ENCODE measurements at places on chromosomes 16 and 17.

DNA sequence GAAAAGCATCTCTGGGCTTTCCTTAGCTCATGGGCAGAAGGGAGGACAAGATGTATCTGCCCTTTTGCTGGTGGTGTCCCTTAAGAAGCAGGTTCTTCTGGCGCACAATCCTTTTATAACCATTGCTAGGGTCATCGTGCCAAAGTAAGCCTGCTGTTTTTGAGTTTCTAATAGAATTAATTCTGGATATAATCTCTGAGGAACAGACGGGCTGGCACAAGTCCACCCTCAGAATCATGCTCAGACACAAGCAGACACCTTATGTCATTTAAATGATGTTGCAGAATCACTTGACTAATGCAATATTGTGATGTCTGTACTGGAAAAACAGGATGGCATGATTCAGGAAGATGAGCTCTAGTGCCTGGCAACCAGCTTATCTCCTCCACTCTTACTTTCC, 18.8 kb upstream of the MMD start:
- DNase-seq, result no peak

- DNase-seq, result no peak
Measured at GRCh38 chr16:73288520-73288919, 240.6 kb upstream of the ZFHX3 start.

GRCh38 chr17:81601525-81602120, 35.3 kb downstream of the NPLOC4 start:
- peak; percentile 62 for DNase-seq

- peak; percentile 7 for DNase-seq
Measured at GRCh38 chr17:6479622-6480302, 35.5 kb downstream of the PIMREG start.

- no peak for DNase-seq
Measured at GRCh38 chr16:78365366-78365765, 265.9 kb downstream of the WWOX start.

- DNase-seq, result no peak
Measured at GRCh38 chr17:10698096-10698818, 863 bp downstream of the ADPRM start.

GRCh38 chr16:50444526-50444925, 75.7 kb upstream of the BRD7 start:
- DNase-seq, result no peak

GRCh38 chr17:77822302-77823030, 136.0 kb upstream of the TNRC6C start:
- DNase-seq, result no peak

DNA sequence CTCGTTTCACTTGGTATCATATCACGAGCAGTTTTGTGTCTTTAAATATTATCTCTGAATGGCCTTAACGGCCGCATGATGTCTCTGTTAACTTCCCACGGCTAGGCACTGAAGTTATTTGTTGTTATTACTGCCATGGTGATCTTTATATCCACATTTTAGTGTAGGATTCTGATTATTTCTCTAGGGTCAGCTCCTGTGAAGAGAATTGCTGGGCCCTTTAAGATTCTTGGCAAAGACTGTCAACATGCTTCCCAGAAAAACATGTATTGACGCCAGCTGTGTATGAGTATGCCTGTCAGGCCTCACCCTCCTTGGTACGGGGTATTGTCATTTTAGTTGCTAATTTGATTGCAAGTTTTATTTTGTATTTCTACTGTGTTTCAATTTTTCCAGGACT, 263.5 kb downstream of the SNX29 start:
- peak; percentile 46 for DNase-seq

DNA sequence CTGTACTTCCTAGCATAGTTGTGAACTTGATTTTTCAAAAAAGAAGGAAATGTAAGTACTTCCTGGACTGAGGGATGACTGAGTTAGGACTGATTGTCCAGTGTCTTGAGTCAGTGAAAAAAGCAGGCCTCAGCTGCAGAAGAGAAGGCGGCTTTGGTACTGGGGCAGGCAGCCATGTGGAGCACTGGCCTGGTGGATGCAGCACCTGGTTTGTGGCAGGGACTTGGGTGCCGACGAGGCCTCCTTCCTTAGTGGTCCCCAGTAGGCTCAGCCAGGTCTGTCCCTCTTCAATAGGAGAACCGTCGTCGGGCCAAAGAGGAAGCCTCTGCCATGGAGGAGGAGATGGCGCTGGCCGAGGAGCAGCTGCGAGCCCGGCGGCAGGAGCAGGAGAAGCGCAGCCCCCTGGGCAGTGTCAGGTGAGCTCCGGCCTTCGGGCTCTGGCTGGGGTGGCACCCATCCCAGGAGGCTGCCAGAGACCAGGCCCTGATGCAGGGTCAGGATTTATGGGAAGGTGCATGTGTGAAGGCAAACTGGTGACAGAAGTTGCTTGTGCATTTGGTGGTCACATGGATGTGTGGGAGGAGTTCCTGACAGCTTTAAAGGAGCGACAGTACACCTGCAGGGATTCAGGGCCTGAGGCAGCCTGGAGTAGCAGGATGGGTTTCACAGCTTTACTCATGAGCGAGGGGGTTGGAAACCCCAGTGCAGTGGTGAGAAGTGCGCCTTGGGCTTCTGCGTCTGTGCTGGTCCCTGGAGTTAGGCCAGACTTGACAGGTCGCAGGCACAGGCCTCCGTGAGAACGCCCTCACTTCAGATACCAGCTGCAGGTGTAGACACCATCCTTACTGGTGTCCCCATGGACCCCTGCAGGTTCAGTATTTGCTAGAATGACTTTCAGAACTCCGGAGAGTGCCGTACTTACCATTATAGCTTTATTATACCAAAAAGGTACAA, 17.3 kb downstream of the DHX38 start:
- no peak for DNase-seq

GRCh38 chr17:57086069-57086930, 1.3 kb downstream of the AKAP1 start:
- DNase-seq, result peak; percentile 12

DNA sequence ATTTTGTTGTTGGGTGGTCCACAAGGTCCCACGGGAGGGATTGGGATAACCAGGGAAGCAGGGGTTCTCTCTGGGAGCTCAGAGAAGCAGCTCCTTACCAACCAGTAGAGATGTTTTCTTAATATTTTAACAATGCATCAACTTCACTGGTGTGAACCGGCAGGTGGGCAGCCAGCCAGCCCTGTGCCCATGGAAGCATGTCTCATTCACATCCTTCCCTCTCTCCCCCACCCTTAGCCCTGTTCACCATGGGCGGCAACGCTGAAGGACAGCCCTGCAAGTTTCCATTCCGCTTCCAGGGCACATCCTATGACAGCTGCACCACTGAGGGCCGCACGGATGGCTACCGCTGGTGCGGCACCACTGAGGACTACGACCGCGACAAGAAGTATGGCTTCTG, 9.3 kb downstream of the MMP2 start:
- DNase-seq, result no peak

GRCh38 chr16:69131167-69131838, 1.1 kb downstream of the CHTF8 start:
- peak; percentile 56 for DNase-seq

GRCh38 chr17:67994817-67995569, 1.3 kb downstream of the C17orf58 start:
- no peak for DNase-seq

DNA sequence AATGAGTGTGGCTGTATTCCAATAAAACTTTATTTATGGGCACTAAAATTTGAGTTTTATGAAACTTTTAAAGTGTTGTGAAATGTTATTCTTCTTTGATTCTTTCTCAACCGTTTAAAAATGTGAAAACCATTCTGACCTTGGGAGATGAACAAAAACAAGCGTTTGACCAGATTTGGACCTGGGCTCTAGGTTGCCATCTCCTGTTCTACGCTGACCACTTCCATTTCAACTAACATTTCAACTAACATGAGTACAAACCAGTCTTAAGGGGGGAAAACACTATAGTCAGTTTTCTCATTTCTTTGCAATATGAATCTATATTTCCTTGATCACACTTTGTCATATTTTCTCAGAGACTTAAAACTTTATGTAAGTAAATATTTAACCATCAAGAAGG, 118.4 kb upstream of the IRX5 start:
- no peak for DNase-seq

DNA sequence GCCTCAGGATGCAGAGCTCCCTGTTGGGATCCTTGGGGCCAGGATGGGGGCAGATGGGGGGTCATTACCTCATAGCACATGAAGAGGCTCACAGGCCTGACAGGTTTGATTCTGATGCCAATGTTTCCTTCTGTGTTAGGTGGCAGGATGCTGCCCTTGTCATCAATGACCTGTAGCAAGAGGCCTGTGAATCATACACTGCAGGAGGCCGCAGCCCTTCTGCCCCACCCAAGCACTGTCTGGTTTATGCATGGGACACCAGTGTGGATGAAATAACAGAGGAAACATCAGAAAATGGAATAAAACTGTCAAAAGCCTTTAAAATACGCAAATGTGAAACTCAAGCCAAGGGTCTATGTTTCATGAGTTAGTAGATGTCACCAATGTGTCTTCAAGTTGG, 60.5 kb upstream of the ACSM2B start:
- DNase-seq, result no peak

DNA sequence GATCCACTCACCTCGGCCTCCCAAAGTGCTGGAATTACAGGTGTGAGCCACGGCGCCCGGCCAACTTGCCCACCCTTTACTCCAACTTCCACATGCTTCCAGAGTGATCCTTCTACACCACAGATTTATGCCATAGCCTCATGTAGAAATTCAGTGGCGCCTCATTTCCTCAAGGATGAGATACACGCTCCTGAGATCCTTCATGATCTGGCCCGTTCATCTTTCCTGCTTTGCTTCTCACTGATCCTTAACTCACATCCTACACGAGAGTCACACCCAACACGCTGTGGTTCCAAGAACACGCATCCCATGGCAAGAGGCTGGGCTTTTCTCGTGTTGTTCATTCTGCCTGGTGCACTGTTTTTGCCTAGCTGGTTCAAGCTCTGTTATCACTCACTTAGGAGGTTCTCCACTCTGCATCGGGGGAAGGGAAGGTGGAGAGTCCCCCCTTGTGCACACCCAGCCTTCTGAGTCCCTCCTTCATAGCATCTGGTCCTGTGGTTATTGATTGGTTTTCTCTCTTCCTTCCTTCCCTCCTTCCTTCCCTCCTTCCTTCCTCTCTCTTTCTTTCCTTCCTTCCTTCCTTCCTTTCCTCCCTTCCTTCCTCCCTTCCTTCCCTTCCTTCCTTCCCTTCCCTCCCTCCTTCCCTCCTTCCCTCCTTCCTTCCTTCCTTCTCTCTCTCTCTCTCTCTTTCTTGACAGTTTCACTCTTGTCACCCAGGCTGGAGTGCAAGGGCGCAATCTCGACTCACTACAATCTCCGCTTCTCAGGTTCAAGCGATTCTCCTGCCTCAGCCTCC, 32.7 kb upstream of the GCSH start:
- DNase-seq, result no peak

Measured in left lung (tissue), 14 donors.